ENCODE measurements at places on chromosomes 4 and X.

DNA sequence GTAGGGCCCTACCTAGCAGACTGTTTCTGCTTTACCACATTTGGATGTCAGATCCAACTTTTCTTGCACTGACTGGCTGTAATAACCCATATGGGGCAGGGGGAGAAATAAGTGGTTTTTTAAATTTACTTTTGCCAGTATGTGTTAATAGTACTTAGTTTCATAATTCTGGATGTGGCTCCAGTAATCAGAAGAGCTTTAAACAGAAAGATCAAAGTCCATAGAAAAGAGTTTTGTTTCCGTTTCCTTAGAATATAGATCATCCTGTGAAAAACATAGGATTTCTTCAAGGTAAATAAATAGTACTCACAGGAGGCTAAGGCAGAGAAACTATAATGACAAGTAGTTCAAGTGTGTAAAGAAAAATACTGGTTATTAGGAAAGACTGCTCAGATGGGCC lies 85.6 kb downstream of the SLC39A8 start:
- DNase-seq = no peak

- no peak for DNase-seq
Observed at GRCh38 chr4:118281611-118282442, 71.0 kb downstream of the PRSS12 start.

DNA sequence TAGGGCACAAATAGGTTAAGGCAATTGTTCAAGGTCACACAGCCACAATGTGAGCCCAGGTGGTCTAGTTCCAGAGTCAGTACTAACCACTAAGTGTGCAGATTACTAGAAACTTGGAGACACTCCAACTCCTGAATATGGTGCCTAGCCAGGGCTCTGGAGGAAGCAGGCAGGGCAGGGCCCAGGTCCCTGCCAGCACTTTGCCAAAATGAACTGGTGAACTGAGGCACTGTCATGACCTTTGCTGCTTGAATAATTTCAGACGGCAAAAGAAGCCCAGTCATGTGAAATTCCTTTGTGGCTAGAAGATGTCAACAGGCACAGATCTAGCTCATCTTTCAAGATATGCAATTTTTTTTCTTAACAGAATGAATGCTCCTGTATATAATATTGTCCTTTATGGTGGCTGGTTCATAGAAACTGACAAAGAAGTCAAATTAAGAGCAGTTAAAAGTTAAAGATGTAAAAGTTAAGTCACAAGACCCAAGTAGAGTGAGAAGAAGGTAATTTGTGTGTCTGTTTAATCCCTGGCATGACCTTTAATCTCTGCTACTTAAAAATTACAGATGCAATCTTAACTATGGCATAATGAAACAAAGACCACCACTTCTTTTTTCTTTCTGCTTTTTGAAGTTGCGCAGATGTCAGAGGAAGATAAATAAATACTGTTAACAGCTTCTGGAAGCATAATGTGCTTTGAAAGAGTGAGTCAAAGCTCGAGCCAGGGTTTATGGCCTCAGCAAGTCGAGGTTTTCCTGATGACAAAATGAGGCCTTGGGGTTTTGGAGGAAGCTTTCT lies 54.1 kb downstream of the SHROOM3 start:
- DNase-seq = no peak

DNA sequence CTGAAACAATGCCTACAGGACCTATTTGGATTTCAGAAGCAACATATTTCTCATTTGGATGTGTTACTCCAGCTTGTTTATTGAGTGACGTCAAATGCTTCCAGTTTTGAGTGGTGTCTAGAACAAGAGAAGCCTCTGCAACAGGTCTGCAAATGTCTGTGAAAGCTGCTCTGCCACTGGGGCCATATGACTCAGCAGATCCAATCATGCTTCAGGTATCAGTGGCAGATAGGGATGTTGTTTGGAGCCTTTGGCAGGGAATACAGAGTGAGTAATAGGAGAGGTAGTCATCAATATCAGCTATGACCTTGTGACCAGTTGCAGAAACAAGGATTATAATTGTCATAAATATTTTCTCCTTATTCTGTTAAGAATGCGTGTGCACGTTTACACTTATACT lies 141.1 kb upstream of the ZXDA start:
- DNase-seq = no peak

DNA sequence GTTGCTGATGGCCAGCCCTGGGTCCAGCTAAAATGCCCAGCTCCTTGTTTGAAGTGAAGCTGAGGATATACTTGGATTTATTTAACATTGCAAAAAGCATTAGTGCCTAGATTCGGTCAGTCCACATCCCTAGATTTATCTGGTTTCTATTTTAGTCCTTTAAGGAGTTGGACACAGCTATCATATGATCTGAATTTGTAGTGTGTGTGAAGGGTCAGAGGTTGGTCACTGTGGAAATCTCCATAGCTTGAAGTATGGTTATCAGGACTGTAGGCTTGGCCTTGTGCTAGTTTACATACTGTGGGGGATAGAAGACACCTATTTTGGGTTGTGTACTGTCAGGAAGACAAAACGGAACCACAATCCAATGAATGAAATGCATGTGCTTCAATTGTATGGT lies 28.8 kb downstream of the NLGN3 start:
- DNase-seq = no peak
